BJ (cell line): ENCODE measurements at places on chromosomes 12 and 14. TPM values are rescaled to one million over a fixed set of nuclear protein-coding genes. Genes with fewer than 3 reads are reported as not detected.

The FRS2 gene
- polyA plus RNA-seq: 16.6 and 28.3 TPM in 2 replicates

The PRKAB1 gene
- 34.6 and 45.7 TPM in 2 replicates for polyA plus RNA-seq

The RIMBP2 gene
- 0.05 TPM in 1 of 2 replicates, not detected in the other for polyA plus RNA-seq

The REC8 gene
- 2.7 and 5.5 TPM in 2 replicates for polyA plus RNA-seq

The ASIC1 gene
- polyA plus RNA-seq: 4.9 and 7.0 TPM in 2 replicates

The TRIM9 gene
- polyA plus RNA-seq: 0.02 TPM in 2 replicates

The TAS2R42 gene
- not detected in 2 replicates for polyA plus RNA-seq

The NGB gene
- 0.05 TPM in 1 of 2 replicates, not detected in the other for polyA plus RNA-seq

The CMKLR1 gene
- 0.10 TPM in 1 of 2 replicates, not detected in the other for polyA plus RNA-seq

- no peak for DNase-seq
These were observed 159.4 kb downstream of the SPTSSA start for GRCh38 chr14:34302654-34303053.

DNA sequence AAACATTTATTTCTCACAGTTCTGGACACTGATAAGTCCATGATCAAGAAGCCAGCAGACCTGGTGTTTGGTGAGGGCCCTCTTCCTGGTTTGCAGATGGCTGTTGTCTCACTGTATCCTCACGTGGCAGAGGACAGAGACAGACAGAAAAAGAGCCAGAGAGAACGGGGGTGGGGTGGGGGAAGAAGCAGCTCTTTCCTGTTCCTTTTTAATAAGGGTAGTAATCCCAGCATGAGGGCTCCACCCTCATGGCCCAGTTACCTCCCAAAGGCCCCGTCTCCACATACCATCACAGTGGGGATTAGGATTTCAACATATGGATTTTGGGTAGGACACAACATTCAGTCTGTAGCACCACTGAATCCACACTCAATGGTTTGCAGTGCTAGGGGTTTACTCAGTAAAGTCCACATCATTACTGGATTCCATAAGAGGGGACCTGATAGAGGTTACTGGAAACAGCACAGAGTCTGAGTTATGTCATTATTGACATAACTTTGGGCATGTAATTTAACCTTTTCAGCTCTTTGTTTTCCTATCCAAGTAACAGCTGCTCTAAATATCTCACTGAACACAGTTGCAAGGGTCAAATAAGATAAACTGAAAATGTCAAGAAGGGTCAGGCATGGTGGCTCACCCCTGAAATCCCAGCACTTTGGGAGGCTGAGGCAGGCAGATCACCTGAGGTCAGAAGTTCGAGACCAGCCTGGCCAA is 53.2 kb downstream of the RPAP3 start:
- DNase-seq: no peak

DNA sequence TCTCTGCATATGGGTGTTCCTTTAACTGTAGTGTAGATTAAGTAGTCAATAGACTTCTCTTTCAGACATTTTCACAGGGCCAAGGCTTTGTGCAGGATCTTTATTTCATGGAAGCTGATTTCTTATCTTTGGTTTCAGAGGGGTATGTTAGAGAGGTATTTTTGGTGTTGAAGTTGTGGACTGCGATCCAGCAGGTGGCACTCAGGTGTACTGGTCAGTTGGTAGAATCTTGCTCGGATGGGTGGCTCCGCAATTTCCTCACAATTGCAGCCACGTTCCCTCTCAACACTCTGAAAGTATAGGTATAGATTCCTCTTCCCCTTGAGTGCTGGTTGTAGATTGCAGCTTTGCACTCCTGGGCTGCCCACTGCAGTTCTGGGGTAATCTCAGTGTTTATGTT is 44.3 kb downstream of the OSBPL8 start:
- no peak for DNase-seq

GRCh38 chr12:115424003-115424402 is 740.0 kb upstream of the TBX3 start:
- no peak for DNase-seq

DNA sequence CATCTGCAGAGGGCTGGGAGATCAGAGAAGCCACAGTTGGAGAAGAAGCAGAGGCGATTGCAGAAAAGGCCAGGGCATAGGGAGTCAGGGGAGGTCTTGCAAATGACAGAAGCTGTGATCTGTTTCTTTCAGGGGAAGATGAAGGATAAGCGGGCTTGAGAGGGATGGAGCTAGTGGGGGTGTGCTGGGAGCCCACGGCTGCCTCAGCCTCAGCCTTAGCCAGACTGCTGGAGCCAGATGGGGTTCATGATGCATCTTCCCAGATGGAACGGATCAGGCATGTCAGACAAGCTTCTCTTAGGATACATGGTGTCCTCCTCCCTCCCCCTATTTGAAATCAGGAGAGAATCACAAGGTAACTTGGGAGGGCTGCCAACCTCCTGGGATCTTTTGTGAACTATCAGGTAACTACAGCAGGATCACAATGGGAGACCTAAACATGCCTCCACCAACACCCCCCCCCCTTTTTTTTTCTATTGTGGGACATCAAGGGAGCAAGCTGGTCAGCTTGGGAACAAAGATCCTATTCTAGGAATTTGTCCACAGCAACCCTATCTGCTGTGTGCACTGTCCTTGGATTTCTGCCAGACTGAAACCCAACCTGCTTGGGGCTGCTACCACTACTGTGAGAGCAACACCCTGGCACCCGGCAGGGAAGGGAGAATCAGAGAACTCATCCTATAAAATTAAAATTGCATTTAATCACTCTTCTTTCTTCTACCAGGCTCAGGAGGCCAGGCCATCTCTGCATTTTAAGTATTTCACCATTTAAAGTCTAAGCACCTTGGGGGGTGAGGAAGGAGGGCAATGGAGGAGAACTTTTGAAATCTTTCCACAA is 10.7 kb upstream of the ATP2A2 start:
- no peak for DNase-seq

DNA sequence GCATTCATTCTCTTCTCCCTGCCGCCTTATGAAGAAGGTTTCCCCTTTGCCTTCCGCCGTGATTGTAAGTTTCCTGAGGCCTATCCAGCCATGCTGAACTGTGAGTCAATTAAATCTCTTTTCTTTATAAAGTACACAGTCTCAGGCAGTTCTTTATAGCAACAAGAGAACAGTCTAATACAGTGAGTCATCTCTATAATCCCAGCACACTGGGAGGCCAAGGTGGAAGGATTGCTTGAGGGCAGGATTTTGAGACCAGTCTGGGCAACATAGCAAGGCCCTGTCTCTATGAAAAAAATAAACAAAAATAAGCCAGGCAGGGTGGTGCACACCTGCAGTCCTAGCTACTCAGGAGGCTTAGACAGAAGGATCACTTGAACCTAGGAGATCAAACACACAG is 259.9 kb downstream of the CEP128 start:
- DNase-seq: no peak

GRCh38 chr12:120851444-120851843 is 52.7 kb downstream of the SPPL3 start:
- no peak for DNase-seq

DNA sequence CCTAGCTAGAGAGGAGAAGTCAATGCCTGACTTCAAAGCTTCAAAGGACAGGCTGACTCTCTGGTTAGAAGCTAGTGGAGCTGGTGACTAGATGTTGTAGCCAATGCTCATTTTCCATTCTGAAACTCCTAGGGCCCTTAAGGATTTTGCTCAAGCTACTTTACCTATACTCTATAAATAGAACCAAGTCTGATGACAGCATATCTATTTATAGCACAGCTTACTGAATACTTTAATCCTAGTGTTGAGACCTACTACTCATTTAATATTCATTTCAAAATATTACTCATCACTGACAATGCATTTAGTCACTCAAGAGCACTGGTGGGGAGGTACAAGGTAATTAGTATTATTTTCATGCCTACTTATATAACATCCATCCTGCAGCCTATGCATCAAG is 137.2 kb upstream of the PELI2 start:
- DNase-seq: no peak

- no peak for DNase-seq
These were observed 100.6 kb upstream of the CCND2 start for GRCh38 chr12:4172999-4173398.

DNA sequence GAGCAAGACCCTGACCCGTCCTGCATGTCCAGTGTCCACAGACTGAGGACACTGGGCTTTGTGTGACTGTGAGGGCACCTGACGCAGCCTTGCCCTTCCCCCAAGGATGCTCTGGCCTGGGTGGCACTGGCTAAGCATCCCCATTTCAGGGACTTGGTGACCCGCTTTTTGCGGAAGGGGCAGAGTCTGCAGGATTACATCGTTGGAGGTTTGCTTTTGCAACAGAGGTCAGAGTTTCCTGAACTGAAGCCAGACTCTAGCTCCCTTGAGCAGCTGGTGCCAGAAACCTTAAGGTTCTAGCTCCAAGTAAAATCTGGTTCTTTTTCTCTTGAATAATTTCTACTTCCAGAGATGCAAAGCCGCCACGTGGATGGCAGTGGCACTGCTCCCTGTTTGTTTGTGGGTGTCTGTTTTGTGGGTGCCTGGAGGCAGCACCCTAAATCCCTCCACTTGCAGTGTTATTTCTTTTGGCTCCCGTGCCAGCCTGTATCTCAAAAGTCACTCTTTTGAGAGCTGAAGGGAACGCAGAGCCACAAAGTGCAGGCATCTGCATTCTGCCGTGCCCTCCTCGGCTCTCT is 184.7 kb downstream of the TSPAN9 start:
- DNase-seq: no peak

GRCh38 chr14:103284574-103285467 is 49.2 kb upstream of the EIF5 start:
- DNase-seq: no peak

DNA sequence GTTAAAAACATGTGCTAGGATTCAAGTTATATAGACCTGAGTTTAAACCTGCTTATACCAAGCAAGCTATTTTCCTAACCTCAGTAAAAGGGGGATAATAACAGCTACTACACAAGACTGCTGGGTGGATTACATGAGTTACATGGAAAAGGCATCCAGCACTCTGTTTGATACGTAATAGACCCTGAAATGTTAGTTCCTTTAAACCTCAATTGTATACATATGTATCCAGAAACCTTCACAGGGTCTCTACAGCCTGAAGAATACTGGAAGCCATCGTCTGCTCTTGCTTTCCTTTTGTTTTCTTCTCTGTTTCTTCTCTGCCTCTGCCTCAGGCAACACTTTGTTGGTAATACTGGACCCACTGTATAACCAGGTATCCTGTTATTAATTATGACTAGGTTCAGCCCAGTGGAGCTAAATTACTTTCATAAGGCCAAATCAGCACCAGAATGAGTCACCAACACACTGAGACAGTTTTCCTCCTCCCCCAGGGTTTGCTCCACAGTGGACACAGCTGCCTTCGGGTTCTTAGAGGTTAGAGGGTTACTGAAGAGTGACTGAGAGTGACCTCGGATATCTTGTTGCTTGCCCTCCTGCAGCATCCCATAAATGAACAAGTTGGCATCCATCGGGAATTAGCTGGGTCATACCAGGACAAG is 127.1 kb downstream of the CAPZA3 start:
- peak; percentile 54 for DNase-seq

- no peak for DNase-seq
These were observed 41.7 kb upstream of the ANO4 start for GRCh38 chr12:100752841-100753240.

GRCh38 chr14:74469548-74470518 is 23.3 kb downstream of the NPC2 start:
- DNase-seq: no peak

DNA sequence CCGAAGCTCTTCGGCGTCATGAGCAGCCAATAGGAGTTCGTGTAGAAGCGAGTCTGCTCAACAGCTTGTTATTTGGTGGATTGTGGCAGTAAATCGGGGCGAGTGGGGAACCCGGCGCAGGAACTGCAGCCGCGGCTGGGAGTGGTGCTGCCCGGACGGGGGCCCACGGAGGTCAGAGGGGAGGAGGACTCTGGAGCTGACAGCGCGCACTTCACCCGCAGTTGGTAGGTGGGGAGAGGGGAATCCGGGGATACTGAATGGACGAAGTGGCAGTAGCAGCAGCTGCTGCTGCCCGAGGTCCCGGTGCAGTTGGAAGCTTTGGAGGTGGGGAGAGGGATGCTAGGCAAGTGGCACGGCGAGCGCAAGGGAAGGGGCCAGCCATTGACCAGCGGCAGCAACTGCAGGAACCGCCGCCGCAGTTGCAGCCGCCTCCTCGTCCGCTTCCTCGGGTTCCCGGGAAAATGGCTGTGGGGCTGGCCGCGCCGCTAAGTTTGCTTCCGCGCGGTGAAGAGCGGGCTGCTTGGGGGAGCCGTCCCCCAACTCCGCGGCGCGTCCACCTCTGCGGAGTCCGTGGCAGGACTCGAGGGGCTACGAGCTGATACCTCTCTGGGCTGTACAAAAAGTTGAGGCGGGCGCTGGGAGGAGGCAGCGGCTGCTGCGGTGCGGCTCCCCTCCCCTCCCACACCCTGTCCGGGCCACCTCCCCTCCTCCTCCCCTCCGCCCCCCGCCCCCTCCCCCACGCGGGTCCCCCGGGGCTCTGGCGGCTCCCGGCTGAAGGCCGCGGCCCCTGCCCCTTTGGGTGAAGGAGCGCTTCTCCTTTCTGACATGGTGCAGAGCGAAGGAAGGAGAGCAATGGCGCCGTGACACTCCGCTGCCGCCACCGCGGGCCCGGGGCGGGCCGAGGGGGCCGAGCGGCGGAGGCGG is at the start of gene ARID4A:
TSS of gene ARID4A (plus strand) at position 79 of the 924 bp plus-strand sequence. CDS start 1,300 bp downstream, outside the sequence.
- DNase-seq: no peak

- DNase-seq: no peak
These were observed 1.8 kb upstream of the COCH start for GRCh38 chr14:30872602-30873001.

DNA sequence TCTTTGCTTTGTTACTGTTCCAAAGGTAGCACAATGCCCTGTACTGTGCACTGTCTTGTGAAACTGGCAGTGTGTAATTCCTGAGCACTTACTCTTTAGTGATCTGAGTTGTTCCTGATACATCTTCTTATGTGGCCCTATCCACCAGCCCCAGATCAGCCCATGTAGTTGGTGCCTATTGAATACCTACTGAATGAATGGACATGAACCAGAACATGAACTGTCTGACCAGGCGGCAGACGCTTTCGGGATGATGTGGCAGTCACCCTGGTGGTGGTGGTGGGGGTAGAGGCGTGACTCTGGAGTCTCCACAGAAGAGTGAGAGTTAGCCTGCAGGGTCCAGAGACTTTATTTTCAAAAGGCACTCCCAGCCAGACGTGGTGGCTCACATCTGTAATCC is 46.6 kb upstream of the PAPOLA start:
- DNase-seq: no peak

DNA sequence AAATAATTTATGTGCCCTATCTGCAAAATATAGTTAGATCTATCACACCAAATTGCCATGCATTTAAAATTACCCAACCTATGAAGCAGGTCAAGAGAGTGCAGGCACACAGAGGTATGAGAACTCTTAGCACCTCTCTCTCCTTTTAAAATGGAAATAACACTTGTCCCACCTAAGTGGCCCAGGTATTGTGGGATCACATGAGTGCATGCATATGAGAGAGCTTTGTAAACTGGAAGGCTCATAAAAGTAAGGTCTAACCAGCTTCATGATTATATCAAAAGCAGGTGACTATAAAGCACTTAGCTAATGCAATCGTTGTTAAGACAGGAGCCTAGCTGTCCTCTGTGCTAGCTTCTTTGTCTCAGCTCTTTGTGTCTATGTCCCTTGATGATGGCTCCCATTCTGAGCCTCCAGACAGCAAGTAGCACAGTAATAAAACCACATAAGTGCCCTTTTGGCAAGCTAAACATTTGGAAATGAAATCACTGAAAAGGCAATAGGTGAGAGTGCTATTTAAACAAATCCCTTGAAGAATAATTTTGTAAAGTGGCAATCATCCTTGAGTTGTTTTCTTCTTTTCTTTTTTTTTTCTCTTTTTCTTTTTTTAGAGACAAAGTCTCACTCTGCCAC is 219.0 kb downstream of the NTF3 start:
- DNase-seq: no peak
